ENCODE measurements at places on chromosomes 6 and 20.

GRCh38 chr20:3275064-3275935, 36.3 kb upstream of the SLC4A11 start:
- no peak for DNase-seq

GRCh38 chr6:13045676-13046075, 282.7 kb downstream of the TBC1D7 start:
- DNase-seq = no peak

DNA sequence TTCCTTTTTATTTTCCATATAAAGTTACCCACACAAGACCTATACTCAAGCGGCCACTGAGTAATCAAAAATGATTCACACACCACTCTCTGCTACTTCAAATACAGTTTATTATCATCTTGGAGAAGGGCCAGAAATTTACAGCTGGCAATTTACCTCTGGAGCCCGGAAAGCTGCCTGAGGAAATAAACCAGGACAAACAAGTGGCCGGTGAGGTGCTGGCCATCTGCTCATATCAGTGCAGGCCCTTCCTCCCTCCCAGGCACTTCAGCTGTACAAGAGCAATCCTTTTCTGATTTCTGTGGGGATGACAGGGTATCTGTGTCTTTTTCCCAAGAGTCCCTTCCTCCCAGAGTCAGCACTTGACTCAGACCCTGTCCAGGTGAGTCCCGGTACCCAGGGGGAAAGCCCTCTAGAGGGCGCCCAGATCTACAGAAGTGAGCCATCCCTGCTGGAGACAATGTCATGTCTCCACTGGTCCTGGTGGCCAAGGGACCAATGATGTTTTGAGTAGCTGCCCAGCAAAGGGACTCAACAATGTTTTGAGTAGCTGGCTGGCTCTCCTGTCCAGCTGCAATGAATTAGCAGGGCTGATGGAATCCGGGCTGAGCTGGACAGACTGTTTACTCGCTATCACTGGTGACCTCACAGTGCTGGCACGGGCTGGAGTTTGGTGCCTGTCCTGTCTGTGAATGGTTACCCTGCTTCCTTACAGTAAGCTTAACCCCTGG, 23.6 kb downstream of the LRP11 start:
- DNase-seq = peak; percentile 87

- DNase-seq = no peak
These were observed 61.6 kb downstream of the TRDN start for GRCh38 chr6:123575188-123575587.

DNA sequence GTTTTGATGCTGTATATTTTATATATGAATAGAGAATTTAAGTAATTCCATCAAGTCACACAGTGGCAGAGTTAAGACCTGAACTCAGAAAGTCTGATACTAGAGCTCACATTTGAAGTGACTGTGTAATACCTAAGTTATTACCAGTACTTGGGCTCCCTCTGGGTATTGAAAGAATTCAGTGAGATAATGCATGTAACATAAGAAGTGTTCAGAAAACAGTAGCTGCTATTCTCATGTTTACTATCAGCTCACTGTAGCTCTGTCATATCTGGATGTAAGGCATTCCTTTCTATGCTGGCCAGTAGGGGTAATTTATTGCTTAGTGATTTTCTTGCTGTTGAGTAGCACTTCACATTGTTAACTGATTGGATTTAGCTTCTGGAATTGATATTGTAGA, 44.6 kb downstream of the NKX2-4 start:
- no peak for DNase-seq
